ENCODE measurements at places on chromosomes 11 and 22. TPM values are rescaled to one million over a fixed set of nuclear protein-coding genes. Genes with fewer than 3 reads are reported as not detected.

OR4D5 gene
- total RNA-seq, result not detected

TNNI2 gene
- not detected for total RNA-seq

ART5 gene
- total RNA-seq, result not detected

OR5A1 gene
- not detected for total RNA-seq

VPREB1 gene
- total RNA-seq, result not detected

CYP2D6 gene
- total RNA-seq, result 7.2 TPM

TTC36 gene
- 7.2 TPM for total RNA-seq

C11orf91 gene
- not detected for total RNA-seq

UCP3 gene
- 6.3 TPM for total RNA-seq

THY1 gene
- 31.3 TPM for total RNA-seq

SHANK3 gene
- 9.7 TPM for total RNA-seq

SCN3B gene
- 95.2 TPM for total RNA-seq

MS4A12 gene
- total RNA-seq, result not detected

PHOX2A gene
- total RNA-seq, result not detected

SLC22A8 gene
- total RNA-seq, result not detected

ABTB2 gene
- total RNA-seq, result 7.2 TPM

PGR gene
- total RNA-seq, result not detected

HIRA gene
- 31.3 TPM for total RNA-seq

ELFN2 gene
- total RNA-seq, result 21.9 TPM

OR51B5 gene
- 3.1 TPM for total RNA-seq

RAC2 gene
- total RNA-seq, result not detected
